ENCODE measurements at places on chromosomes 16 and 17.

DNA sequence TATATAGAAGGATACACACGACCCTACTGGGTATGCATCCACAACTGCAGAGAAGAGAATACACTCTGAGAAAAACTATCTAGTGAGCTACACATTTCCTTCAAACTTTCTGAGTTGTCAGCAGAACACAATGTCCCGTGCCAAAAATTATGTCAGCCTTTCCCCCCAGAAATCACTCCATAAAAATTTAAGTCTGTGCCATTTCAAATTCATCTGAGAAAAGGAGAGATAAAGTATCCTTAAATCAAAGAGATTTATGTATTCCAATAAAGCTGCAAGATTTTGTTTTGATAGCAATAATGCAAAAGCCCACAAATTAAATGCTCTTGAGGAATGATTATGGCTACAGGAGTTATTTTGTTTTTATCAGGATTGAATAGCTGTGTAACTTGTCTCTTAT is 760.1 kb downstream of the CDH11 start:
- H3K4me3 ChIP-seq = no peak overlapping the region
- no peak overlapping the region for H3K27ac ChIP-seq
- no peak for DNase-seq
- no peaks in the 10 kb centered on the region for H3K36me3 ChIP-seq
- no peaks in the 10 kb centered on the region for H3K4me1 ChIP-seq

DNA sequence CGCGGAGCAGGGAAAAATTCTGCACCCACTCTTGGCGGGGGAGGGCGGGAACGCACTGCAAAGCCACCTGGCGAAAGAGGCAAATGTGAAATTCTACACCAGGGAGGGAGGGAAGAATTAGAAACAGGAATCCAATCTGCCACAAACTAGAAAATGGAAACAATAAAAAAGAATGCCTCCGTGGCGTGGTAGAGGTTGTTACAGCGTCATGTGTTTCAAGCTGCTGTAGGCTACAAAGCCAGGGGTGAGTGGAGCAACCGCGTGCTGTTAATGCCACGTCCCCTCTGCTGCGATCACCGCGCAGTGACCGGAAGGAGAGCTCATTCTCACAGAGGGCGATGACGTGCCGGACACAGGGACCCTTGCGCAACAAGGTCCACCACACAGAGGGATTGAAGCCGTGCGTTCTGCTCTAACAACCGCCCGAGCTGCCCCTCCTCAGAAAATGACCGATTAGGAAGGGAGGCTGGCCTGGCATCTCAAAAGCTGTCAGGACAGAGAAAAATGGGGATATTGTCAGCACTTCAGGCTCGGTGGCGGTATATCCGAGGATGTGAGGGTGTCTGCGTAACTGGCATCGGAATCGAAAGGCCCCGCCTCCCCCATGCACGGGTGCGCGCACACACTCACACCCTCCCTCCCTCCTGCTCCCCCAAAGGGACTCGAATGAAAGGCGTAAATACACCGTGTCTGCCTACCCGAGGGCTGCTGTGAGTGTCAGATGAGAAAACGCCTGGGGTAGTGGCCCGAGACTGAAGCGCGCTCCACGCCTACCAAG is 70.8 kb upstream of the TNRC6C start:
- peaks cover 70% of the 10 kb centered on the region for H3K27me3 ChIP-seq
- no peaks in the 10 kb centered on the region for H3K36me3 ChIP-seq
- H3K4me3 ChIP-seq = peak overlapping the region; percentile 84
- peaks cover 69% of the 10 kb centered on the region for H3K4me1 ChIP-seq
- H3K27ac ChIP-seq = peak overlapping the region; percentile 9
- DNase-seq = peak; percentile 56

DNA sequence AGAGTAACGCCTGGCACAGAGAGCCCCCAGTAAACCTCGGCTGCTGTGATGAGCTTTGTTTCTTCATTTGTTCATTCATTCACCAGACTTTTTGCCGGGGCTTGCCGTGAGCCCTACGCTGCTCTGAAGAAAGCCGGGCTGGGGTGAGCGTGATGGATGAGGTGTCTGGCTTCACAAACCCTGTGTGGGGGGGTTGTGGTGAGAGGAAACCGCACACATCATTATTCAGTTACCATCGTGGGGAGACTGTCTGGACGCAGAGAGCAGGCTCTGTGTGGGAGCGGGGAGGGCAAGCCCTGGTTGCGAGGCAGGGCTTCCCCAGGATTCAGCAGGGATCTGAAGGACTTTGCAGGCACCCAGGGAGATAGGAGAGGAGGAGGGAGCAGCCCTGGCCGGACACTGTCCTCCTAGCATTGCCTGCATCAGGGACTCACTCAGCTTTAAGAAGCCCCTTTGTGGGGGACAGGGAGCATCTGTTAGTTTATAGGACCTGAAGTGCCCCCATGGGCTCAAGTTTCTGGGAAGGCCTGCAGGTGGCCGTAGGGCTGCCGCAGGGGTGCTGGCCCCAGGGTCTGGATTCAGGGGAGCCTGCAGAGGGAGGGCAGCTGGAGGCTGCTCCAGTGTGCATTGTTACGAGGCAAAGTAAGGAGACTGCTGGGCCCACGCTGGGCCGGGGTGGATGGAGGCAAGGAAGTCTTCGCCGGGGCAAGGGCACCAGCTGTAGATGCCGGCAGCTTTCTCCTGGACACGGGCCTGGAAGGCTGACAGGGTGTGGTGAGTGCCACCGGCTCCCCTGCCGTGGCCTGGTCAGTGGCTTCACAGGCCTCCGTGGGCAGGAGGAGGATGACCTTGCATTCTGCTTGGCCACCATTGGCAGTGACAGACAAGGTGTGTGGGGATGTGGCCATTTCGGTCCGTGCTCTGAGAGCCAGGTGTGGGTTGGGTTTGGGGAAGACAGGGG is 334.5 kb downstream of the SEC14L1 start:
- peak overlapping the region; percentile 94 for H3K27ac ChIP-seq
- H3K4me1 ChIP-seq = peaks cover 100% of the 10 kb centered on the region
- H3K27me3 ChIP-seq = no peaks in the 10 kb centered on the region
- no peak for DNase-seq
- peak overlapping the region; percentile 56 for H3K4me3 ChIP-seq

DNA sequence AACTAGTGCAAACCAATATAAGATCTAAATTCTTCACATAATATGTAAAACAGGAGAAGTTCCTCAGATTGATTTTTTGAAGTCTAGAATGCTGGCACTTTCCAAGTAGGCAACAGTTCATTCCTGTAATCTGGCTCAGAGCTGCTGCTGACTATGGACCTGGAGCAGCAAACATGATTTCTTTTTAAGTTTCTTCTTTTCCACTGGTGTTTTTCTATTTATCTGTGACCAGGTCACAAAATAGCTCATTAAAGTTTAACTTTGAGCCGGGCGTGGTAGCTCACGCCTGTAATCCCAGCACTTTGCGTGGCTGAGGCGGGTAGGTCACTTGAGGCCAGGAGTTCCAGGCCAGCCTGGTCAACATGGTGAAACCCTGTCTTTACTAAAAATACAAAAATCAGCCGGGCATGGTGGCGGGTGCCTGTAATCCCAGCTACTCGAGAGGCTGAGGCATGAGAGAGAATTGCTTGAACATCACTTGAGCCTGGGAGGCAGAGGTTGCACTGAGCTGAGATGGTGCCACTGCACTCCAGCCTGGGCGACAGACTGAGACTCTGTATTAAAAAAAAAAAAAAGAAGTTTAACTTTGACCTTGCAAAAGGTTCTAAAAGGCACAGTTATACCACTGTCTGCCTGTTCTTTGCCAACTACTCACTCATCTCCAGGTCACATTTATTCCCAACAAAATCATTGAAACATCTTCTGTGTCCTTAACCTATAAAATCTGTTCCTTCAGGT is 29.4 kb upstream of the SLC13A2 start:
- H3K36me3 ChIP-seq = no peaks in the 10 kb centered on the region
- H3K4me1 ChIP-seq = no peaks in the 10 kb centered on the region
- H3K27ac ChIP-seq = no peak overlapping the region
- DNase-seq = no peak
- peaks cover 43% of the 10 kb centered on the region for H3K27me3 ChIP-seq
- no peak overlapping the region for H3K4me3 ChIP-seq

GRCh38 chr16:84829168-84829965 is 9.6 kb downstream of the CRISPLD2 start:
- H3K4me3 ChIP-seq = no peak overlapping the region
- peaks cover 26% of the 10 kb centered on the region for H3K4me1 ChIP-seq
- no peaks in the 10 kb centered on the region for H3K36me3 ChIP-seq
- no peak for DNase-seq

DNA sequence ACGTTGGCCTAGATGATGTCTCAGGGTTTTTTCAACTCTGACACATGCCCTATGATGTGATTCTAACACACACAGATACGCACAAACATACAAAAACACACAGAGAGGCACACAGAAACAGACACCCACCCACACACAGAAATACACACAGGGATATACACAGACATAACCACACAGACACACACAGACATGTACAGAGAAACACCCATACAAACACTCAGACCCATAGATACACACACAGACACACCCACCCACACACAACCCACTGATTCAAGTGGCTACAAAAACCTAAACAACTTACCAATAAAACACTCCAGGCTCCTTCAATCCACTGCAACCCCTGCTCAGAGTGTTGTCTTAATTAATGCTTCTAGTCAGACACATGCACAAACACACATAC is 244.6 kb upstream of the CCL2 start:
- no peaks in the 10 kb centered on the region for H3K36me3 ChIP-seq
- H3K4me1 ChIP-seq = peaks cover 15% of the 10 kb centered on the region
- DNase-seq = no peak
- no peak overlapping the region for H3K27ac ChIP-seq

DNA sequence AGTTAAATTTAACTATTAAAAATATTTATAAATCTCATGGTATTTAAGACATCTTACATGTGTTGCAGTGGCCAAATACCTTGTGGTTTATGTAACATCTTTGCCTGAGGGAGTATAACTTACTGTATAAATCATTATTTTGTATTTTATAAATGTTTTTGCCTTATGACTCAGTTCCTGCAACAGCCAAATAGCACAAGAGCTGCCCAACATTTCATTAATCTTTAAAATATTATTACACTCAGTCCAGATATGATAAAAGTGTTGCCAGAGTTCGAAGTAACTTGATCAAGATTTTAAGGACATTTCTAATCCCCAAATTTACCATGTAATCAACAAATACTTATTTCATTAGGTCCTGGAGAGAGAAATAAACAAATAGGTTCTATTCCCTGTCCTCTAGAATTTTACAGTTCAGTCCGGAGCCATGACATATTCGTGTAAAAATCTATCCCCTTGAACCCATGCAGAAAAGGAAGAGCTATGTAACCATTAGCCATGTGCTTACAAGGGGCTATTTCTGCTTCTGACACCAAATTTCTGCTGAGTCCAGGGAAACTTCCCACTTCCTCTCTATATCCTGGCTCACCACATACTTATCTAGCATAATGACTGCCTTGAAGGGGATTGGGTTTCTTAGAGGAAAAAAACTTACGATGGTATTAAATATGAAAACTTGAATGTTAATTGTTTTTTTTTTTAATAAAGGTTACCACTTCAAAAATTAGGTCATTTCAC is 44.0 kb downstream of the IRX6 start:
- peaks cover 77% of the 10 kb centered on the region for H3K27me3 ChIP-seq
- no peak for DNase-seq
- peaks cover 4% of the 10 kb centered on the region for H3K4me1 ChIP-seq
- H3K27ac ChIP-seq = no peak overlapping the region
- H3K36me3 ChIP-seq = no peaks in the 10 kb centered on the region

DNA sequence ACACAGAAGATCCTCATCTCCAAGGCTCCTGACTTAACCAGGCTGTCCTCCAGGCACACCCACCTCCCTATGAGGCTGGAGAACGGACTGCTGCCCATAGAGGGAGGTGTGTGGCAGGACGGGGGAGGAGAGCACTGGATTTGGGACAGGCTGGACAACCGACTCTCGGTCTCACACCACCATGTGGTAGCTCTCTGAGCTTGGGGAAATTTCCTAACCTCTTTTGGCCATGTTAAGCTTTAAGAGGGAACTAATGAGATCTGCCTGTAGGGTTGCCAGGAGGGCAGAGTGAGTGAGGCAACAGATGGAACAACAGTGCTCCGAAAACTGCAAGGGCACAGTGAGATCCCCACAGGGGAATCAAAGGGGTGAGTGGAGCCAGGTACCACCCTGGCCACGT is 32.7 kb downstream of the RHBDL3 start:
- DNase-seq = no peak
- no peak overlapping the region for H3K4me3 ChIP-seq
- H3K4me1 ChIP-seq = peaks cover 46% of the 10 kb centered on the region
- no peaks in the 10 kb centered on the region for H3K36me3 ChIP-seq
- H3K27ac ChIP-seq = no peak overlapping the region
- H3K27me3 ChIP-seq = peaks cover 14% of the 10 kb centered on the region

DNA sequence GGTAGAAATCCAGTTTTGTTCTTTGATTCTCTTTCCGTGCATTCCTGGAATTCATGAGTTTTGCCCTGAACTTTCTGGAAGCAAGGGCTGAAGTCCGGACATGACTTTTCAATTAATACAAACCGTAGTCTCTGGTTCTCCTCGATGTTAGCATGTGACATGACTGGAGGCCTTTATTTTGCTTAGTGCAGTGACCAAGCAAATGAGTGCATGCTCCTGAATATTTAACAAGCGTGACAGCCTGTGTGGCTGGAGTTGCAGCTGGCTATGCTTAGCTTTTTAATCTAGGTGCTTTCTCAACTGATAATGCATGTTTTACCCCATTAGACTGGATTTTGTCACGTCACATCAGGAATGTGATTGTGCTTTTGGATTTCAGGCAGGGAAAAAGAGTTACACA is 302.1 kb downstream of the MAP2K6 start:
- no peak overlapping the region for H3K27ac ChIP-seq
- peaks cover 35% of the 10 kb centered on the region for H3K4me1 ChIP-seq
- no peak for DNase-seq

DNA sequence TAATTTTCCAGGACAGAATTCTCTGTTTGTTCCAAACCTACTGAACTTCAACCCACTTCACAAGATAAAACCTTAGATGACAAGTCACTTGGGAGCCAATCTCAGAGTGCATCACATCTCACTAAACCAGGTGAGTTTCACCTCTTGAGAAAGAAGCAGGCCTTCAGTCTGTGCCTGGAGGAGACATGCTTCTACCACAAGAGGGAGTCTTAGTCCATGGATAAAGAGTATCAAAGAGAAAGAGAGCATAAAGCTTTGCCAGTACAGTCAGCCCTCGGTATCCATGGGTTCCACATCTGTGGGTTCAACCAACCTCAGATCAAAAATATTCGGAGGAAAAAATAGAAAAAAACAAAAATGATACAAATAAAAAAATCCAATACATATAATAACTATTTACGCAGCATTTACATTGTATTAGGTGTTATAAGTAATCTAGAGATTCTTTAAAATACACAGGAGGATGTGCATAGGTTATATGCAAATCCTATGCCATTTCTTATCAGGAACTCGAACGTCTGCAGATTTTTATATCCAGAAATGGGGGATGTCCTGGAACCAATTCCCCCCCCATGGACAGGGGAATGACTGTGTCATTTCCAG is 37.7 kb downstream of the DUSP14 start:
- no peak overlapping the region for H3K4me3 ChIP-seq
- H3K27me3 ChIP-seq = no peaks in the 10 kb centered on the region
- H3K27ac ChIP-seq = no peak overlapping the region
- no peaks in the 10 kb centered on the region for H3K4me1 ChIP-seq

DNA sequence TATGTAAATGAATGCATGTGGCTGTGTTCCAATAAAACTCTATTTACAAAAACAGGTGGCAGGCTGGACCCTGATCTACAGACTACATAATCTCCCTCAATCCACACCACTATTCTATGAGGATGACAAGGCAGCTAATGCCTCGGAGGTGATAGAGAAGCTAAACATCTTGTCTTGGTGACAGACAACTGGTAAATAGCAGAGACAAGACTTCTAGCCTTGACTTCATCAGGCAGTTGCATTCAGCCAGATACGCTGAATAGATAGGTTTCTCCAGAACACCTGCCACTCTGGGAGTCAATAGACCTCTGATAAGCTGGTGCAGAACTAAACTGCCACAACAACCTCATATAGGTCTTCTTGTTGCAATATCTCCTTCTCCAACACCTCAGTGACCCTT is 3.3 kb downstream of the ATPAF2 start:
- H3K27ac ChIP-seq = no peak overlapping the region
- H3K36me3 ChIP-seq = no peaks in the 10 kb centered on the region
- no peak overlapping the region for H3K4me3 ChIP-seq
- peaks cover 4% of the 10 kb centered on the region for H3K27me3 ChIP-seq
- H3K4me1 ChIP-seq = peaks cover 44% of the 10 kb centered on the region
